ENCODE measurements at places on chromosomes 7 and 10.

- no peak for DNase-seq
Measured at GRCh38 chr10:12463459-12463838, 114.1 kb downstream of the CAMK1D start.

DNA sequence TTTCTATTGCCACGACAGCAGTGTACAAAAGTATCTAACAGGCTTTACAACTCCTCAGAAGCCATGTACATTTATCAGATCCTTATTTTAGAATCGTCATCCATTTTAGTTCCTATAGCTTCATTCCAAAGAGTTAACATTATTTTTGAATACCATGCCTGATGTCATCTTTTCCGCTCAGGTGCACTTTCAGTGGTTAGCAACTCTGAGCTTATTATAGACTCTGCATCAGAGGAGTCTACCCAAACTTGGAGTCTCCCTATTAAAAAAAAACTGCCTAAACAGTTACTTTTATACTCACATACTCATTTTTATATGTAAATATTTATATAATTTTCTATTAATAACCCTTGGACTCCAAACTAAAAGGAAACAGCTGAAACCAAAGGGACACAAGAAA, 31.6 kb upstream of the PRSS37 start:
- DNase-seq: no peak

DNA sequence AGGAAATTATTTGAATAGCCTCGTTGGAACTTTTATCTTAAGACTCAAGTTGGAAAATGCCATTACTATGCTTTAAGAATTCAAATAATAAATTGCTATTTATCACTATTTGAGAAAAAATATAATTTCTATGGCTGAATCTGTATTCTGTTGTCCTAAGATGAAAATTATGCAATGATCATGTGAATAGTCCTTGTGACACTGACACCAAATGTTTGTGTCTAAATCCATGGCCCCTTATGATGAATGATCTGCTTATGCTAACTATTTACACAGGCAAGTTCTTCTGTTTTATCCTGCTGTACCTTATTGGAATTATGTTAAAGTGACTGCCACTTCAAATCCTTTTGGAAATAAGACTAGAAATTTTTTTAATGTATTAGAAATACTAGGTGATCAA, 208.7 kb downstream of the DOCK4 start:
- no peak for DNase-seq

DNA sequence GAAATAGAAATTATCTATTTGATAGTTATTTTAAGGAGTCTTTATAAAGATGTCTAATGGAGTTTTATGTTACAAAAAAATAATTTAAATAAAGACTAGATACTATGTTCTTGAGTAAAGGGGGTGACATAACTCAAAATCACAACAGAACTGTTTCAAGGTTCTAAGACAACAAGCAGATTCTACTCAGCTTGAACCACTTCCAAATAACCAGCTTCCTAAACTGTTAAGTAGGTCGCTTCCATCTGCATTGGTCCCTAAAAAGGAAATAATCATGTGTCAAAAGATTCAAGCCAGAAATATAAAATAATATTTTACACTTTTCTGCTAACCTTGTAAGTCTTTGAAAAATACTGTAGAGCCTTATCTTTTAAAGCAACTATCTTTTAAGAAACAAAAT, 14.1 kb downstream of the SEM1 start:
- DNase-seq: no peak

GRCh38 chr10:132972986-132973902, 30.9 kb upstream of the CFAP46 start:
- no peak for DNase-seq

DNA sequence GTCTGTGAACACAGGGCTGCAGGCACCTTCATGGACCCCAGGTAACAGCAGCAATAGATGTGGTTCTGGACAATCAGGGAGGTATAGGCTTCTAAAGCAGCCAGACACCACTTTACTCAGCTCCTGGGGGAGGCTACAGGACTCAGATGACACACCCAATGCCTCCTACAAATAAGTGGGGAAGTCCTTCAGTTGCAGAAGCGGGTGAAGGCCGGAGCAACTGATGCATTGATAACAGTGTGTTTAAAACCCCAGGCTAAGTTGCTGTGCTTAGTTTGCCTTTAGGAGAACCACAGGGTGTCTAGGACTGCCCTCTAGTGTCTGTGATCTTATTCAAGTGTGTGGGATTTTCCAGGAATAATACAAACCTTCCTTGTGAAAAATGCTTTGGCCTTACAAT, 5.9 kb upstream of the ITGA8 start:
- peak; percentile 69 for DNase-seq

DNA sequence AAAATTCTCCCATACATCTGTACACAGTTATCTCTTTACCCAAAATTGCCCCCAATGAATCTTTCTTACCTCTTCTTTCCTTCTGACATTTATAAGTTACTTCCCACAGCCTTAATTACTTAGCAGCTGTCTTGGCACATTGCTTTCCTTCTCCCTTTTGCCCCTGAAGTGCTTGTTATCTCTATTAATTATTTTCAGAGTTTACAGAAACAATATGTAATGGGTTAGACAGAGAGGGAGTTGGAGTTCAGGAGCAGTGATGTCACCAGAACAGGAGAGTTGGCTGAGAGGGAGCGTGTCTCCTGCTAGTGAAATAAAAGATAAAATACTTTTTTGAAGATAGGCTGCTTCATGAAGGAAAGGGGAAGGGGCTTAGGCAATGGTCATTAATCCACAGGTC, 57.4 kb downstream of the ITGB8 start:
- no peak for DNase-seq

GRCh38 chr7:63043657-63044543, 954.7 kb upstream of the ZNF722 start:
- no peak for DNase-seq

GRCh38 chr7:34093276-34093675, 187.9 kb downstream of the BMPER start:
- DNase-seq: no peak

GRCh38 chr7:83655951-83656556, 7.1 kb upstream of the SEMA3E start:
- peak; percentile 39 for DNase-seq

DNA sequence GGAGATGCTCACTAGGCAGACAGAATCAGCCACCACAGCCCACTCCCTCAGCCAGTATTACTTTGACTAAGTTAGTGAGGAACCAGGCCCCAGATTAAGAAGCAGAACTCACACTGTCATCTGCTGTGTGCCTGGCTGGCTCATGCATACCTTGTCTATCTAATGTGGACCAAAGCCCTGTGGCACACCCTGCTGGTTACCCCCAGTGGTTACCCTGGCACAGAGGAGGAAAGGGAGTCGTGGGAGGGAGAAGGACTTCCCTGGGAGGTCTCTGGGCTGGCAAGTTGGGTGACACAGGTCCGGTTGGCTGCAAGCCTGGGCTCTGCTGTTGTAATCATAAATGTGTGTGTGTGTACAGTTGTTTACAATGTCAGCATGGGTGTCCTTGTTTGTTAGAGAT, 7.5 kb upstream of the SH2D4B start:
- DNase-seq: peak; percentile 23

DNA sequence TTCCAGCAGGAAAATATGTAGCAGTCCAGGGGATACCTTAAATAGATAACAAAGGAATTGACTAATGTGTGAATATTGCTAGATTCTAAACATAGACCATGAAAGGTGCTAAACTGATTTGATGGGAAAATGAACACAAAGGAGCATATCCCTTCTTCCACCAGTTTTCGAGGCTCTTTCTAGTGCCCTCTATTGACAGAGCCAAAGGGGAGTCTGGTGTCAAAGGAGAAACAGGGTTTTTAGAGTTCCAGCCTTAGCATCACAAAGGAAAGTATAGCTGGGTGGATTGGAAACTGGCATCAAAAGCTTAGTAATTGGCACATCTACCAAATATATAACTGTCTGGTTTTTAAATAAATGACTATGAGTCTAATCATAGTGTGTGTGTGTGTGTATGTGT, 636.8 kb downstream of the ETV1 start:
- no peak for DNase-seq
